ENCODE measurements at places on chromosomes 12 and 14. TPM values are rescaled to one million over a fixed set of nuclear protein-coding genes. Genes with fewer than 3 reads are reported as not detected.

The DLGAP5 gene
- total RNA-seq = under 0.01 TPM

The SLC10A1 gene
- not detected for total RNA-seq

GRCh38 chr12:12616512-12617310, 5.0 kb downstream of the CREBL2 start:
- DNase-seq = no peak

DNA sequence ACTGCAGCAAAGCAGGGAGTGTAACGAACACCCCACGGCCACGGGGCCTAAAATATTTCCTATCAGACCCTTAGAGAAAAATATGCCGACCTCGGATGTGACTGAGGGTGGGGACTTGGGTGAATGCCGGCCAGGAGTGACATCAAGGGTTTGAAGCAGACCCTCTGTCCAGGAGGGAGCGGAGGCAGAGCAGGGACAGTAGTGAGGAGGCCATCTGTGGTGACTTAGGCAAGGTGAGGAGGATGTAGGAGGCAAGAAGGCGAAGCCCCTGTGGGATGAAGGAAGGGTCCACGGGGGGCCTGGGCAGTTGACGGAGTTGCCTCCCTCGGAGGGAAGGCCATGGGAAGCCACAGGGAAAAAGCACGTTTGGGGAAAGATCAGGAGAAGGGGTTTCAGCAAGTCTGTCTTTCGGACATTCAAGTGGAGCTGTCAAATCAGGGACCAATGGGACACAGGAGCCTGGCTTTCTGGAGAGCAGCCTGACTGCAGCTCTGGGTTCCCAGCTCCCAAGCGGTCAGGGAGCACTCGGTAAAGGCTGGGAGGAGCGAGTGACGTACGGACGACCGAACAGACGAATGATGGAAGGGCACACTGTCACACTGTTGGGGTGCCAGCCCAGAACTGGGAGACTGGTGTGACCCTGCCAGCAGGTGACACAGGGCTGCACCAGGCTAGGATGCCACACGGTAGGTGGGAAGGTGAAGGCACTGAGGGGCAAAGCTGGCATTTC, 74.3 kb downstream of the MOK start:
- DNase-seq = no peak

GRCh38 chr12:69061574-69061973, 128.6 kb upstream of the CPM start:
- DNase-seq = no peak

GRCh38 chr12:48237162-48237561, 34.1 kb upstream of the OR10AD1 start:
- DNase-seq = no peak

- no peak for DNase-seq
These were observed 3.7 kb downstream of the PRICKLE1 start for GRCh38 chr12:42585841-42586216.

The PTPN6 gene
- total RNA-seq = 28.0 TPM

GRCh38 chr14:77043177-77043983, 14.9 kb upstream of the IRF2BPL start:
- DNase-seq = no peak

DNA sequence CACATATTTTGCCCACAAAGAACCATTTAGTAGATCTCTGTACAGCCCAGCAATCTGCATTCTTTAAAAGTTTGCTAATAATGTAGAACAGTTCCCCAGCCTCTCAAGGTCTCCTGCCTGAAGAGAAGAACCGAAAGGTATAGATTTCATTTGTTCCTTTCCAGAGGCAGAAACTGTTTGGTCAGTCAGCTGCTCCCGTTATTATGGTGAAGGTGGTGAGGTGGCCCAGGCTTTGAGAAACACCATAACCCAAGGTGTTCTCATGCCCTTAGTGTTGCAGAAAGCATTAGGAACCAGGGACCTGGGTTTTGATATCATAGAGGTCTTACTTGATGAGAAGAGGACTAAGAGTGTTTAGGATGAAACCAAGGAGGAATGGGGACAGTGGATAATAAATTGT, 65.3 kb downstream of the SUSD6 start:
- DNase-seq = no peak

The TAS2R8 gene
- not detected for total RNA-seq

Measured in breast epithelium (tissue), 4 donors.